ENCODE measurements at places on chromosomes 12 and 14. TPM values are rescaled to one million over a fixed set of nuclear protein-coding genes. Genes with fewer than 3 reads are reported as not detected.

DNA sequence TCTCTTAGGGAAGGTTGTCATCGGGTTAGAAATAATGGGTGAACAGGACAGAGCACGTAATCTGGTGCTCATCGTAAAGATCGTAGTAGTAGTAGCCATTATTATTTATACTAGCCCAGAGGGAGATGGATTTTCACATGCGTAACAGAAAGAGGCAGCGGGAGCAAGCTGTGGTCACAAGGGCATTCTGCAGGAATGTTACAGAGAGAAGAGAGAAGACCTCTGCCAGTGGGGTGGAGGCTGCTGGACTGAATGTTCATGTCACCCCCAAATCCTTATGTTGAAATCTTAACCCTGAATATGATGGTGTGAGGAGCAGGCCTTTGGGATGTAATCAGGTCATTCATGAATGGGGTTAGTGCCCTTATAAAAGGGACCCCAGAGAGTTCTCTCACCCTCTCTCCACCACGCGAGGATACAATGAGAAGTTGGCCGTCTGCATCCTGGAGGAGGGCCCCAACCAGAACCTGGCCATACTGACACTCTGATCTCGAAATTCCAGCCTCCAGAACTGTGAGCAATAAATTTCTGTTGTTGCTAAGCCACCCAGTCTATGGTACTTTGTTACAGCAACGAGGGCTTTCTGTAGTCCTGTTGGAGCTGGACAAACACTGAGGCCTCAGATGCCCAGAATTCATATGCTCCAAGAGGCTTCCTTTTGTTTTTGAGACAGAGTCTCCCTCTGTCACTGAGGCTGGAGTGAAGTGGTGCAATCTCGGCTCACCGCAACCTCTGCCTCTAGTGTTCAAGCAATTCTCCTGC is 131.2 kb upstream of the MED13L start:
- DNase-seq = peak; percentile 22

- DNase-seq = no peak
Measured at GRCh38 chr12:120101617-120102016, 14.9 kb downstream of the RAB35 start.

DNA sequence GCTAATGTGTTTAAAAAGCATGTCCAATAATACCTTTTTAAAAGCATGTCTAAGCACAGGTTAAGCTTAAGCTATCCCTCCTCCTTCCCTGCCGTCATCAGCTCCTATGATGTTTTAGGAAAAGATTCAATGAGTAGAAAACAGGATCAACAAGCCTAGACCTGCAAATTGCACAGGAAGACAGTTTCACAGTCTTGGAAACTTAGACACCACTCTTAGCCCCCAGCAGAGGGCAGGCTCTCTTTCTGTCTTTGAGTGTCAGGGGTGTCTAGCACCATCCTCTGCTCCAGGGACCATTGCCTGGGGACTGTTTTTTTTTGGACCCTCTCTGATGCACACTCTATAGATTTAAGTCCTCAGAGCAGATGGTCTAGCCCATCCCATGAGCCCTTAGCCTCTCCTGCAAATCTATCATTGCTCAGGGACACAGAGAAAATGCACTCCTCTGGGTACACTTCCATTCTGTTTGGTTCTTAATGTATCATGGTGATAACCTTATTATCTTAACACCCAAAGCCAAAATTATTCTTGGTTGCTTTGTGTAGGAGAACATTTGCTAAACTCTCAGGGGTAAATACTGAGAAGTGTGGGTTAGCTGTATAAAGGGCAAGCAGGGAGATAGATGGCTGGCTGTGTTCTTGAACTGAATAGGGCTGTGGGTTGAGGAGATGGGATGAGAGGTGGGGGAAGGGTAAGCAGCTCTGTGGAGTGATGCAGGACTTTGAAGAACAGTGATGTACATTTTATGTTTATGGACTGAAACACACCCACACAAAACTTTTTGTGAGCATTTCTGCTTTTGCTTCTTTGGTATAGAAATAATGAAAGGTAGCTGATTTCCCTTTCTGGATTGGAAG is 259.9 kb upstream of the DDHD1 start:
- DNase-seq = no peak

- DNase-seq = no peak
Measured at GRCh38 chr12:11725686-11726085, 76.2 kb downstream of the ETV6 start.

DNA sequence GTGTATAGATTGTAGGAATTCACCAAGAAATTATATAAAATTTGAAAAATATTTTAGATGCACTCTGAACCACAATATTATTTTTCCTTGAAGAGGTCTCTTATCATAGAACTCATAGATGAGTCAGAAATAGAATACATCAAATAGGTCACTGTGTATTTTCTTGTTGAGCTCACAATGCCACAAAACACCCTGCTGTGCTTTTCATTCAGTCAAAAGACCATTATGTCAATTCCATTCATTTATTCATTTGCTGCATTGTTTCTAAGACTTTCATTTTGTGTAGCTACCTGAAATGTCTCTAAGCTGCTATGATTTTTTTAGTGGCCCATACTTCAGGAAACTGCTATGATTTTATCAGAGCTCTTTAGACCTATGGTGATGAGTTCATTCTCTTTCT is 231.9 kb upstream of the AVPR1A start:
- DNase-seq = no peak

Gene TAS2R9
- not detected for total RNA-seq

DNA sequence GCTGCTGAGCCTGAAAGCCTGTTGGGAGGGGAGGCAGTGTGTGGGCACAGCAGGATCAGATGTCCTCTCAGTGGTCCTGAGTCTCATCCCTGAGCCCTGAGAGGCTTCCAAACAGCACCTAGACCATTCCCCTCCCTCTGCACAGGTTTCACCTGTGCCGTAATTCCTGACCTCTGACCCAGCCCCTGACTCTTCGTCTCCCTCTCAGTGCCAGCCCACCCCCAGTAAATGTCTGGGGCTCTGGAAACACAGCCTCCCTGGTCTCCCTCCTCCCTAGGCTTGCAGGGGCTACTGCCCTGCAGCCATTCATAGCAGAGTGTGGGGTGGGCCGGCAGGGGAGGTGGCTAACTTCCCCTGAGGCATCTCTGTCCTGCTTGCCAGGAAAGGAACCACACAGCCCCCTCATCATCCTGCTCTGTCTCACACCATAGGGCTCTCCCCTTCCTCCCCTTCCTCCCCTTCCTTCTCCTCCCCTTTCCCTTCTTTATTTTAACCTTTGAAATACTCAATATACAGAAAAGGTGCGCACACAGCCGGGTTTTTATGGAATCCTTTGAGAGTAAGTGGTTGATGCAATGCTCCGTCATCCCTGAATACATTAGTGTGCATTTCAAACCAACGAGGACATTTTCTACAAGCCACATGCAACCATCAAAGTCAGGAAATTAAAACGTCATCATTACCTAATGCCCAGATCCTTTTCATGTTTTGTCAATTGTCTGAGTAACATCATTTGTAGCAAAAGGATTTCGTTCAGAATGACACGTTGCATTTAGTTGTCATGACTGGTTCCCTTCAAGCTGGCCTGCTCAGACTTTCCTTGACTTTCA is 67.0 kb downstream of the PRMT8 start:
- DNase-seq = no peak

Gene TAS2R14
- total RNA-seq = 5.5 TPM

Gene ARHGAP9
- 12.7 TPM for total RNA-seq

DNA sequence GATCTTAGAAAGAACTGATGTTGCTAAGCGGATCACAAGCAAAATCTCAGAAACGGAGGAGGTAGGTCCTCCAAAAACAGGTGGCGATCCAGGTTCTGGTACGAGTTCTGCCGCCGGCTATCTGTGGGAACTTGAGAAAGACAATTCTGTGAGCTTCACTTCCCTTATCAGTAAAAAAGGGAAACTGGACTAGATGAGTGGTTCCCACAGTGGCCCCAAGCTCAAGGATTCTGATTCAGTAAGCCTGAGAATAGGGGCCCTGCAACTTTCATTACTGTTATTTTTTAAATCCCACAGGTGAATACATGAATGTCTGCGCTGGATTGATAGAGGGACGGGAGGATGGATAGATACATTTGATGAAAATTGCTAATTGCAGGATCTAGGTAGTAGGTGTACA is 160.2 kb downstream of the PPM1H start:
- DNase-seq = no peak

Gene DPF3
- total RNA-seq = 0.93 TPM

GRCh38 chr12:8077207-8077606 is 4.9 kb upstream of the NECAP1 start:
- DNase-seq = no peak

- no peak for DNase-seq
Measured at GRCh38 chr12:57694459-57695019, 607 bp downstream of the OS9 start.

Gene MIP
- not detected for total RNA-seq

Gene LRRC10
- total RNA-seq = not detected

DNA sequence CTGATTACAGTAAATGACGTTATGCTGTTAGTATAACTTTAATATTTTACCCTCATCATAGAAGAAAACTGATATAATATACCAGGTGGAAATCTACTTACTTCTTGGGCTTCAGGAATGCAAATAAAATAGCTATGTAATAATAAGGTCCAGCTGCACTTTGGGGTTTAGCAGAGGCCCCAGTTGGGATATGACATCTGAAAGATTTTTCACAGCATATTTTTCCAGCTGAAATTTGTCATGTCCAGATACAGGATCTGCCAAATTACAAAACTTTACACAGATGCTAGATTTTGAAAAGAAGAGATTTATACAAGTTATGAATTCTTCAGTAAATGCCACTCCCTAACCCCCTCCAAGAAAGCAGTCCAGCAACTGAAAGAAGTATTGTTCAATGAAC is 29.2 kb upstream of the DCN start:
- DNase-seq = no peak

DNA sequence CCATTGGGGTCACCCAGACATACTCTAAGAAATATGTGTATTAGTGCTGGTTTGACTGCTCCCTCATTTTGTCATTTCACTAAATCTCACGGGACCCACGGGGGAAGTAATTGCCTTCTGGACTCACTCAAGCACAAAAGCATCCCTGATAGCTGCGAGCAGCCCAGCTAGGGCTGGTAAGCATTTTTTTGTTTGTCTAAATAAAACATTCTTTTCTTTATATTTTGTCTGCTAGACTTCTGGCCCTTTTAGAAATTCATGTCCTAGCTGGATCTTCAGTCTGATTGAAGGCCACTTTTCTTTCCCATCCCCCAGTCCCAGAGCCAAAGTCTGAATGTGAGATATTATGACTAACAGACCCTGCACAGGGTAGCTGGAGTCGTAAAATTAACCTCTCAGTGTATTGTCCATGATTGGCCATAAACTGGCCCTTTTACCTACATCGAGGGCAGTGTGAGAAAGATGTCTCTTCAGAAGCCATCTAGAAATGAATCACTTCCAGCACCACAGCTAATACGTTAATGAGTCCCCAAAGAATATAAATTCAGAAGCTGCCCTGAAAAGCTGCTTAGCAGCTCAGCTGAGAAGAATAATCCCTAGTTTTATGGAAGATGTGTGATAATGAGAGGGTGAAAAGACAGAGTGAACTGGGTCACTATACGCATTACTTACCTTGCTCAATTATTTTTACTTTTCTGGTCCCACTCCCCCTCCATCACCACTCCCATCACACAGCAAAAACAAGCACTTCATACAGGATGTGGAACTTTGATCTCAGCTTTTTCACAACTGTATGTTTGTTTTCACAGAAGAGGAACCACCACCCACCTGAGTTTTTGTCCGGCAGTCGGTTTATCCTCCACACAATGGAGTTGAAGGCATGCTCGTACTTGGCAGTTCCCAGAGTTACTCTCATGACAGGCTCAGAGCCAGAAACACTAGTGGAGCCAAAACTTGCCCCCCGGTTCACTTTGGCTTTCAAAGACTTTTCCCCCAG is 55.6 kb upstream of the GTF2A1 start:
- DNase-seq = no peak

- DNase-seq = no peak
Measured at GRCh38 chr14:34172173-34172451, 221.2 kb upstream of the EGLN3 start.

- DNase-seq = no peak
Measured at GRCh38 chr12:103085541-103085940, 128.1 kb downstream of the ASCL1 start.

DNA sequence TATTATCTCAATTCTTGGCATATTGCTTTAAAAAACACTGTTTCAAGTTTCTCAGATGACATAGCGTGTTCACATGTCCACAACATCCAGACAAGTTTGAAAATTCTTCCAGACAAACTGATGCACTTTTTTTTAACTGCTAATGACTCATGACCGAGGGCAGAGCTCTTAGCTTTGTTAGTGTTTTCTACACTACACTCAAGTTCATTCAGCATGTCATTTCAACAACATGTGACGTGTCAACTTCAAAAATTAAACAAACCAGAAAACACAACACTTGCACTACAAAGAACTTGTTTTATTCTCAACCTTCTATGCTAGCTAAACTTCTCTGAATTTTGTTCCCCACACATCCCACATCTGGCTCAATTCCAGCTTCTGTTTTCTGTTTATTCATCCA is 1186.3 kb upstream of the FLRT2 start:
- no peak for DNase-seq

DNA sequence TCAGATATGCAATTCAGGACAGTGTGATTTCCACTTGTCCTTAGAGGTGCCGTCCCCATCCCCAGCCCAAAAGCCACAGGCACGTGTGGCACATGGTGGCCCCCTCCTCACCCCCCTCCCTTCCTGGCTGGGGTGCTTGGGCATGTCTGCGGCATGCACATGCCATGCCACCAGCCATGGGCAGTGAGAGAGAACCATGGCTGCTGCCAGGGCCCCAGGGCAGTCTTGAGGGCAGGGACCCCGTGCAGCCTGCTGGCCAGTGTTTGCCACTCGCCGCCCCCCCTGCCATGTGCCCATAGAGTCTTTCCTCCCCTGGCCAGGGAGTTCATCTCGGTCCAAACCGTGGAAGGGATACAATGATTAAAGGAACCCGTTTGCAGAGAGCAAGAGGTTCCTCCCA is 41.5 kb downstream of the TNFAIP2 start:
- no peak for DNase-seq

Gene SLC25A47
- not detected for total RNA-seq

- no peak for DNase-seq
Measured at GRCh38 chr14:58479975-58480374, 52.5 kb downstream of the KIAA0586 start.

DNA sequence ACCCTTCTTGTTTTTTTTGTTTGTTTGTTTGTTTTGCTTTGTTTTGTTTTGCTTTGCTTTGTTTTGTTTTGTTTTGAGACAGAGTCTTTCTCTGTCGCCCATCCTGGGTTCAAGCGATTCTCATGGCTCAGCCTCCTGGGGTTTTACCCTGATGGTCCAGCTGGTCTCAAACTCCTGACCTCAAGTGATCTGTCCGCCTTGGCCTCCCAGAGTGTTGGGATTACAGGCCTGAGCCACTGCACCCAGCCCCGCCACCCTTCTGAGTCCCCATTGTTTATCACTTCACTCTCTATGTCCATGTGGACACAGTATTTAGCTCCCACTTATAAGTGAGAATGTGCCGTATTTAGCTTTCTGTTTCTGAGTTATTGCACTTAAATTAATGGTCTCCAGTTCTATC is 36.9 kb upstream of the BICD1 start:
- no peak for DNase-seq

Gene TBX3
- total RNA-seq = 3.5 TPM
